Ureter (tissue), 1 donor: ENCODE measurements at places on chromosomes 6 and 20. TPM values are rescaled to one million over a fixed set of nuclear protein-coding genes. Genes with fewer than 3 reads are reported as not detected.

The MUCL3 gene
- not detected for total RNA-seq

The ATF6B gene
- 121 TPM for total RNA-seq

The CABLES2 gene
- 4.0 TPM for total RNA-seq

The CFAP61 gene
- 0.39 TPM for total RNA-seq

The RIMS4 gene
- 0.44 TPM for total RNA-seq

The CPXM1 gene
- 3.0 TPM for total RNA-seq

The PI16 gene
- total RNA-seq, result 15.4 TPM

The DLL1 gene
- 16.1 TPM for total RNA-seq

The IMPG1 gene
- total RNA-seq, result not detected

The CFAP206 gene
- 1.3 TPM for total RNA-seq

The ETV7 gene
- 7.6 TPM for total RNA-seq

The SRMS gene
- total RNA-seq, result 0.26 TPM

The CD109 gene
- 6.0 TPM for total RNA-seq

The PPIL6 gene
- 2.9 TPM for total RNA-seq

The TFAP2A gene
- 45.2 TPM for total RNA-seq

The DTNBP1 gene
- total RNA-seq, result 22.4 TPM

The ZSWIM3 gene
- 4.1 TPM for total RNA-seq

The GGTLC1 gene
- total RNA-seq, result not detected

The MICB gene
- 2.9 TPM for total RNA-seq

The CCN5 gene
- total RNA-seq, result 1.1 TPM

The RFX6 gene
- total RNA-seq, result not detected

The CCM2L gene
- 8.2 TPM for total RNA-seq

The ABHD16B gene
- total RNA-seq, result not detected

The EDEM2 gene
- 20.5 TPM for total RNA-seq

The SLC2A4RG gene
- total RNA-seq, result 93.6 TPM

The BPIFB1 gene
- total RNA-seq, result 0.65 TPM

The OR12D3 gene
- total RNA-seq, result not detected

The RARS2 gene
- total RNA-seq, result 46.5 TPM

The RNF114 gene
- total RNA-seq, result 68.7 TPM

The MUC22 gene
- total RNA-seq, result not detected

The GSTA4 gene
- 12.2 TPM for total RNA-seq

The ESR1 gene
- 9.6 TPM for total RNA-seq

The PPIL4 gene
- 34.2 TPM for total RNA-seq

The SLC26A8 gene
- total RNA-seq, result 0.18 TPM

The PHF20 gene
- 61.6 TPM for total RNA-seq

The EMILIN3 gene
- total RNA-seq, result 2.0 TPM

The VGLL2 gene
- total RNA-seq, result not detected

The C6orf58 gene
- total RNA-seq, result 0.55 TPM

The SNAP25 gene
- 16.3 TPM for total RNA-seq

The TOMM6 gene
- total RNA-seq, result 209 TPM

The RIPOR2 gene
- 12.1 TPM for total RNA-seq

The EYA4 gene
- 4.1 TPM for total RNA-seq

The FNDC1 gene
- 0.26 TPM for total RNA-seq

The MPC1 gene
- 53.9 TPM for total RNA-seq

The PRDM13 gene
- total RNA-seq, result not detected
